ENCODE measurements at places on chromosomes 5 and 9.

DNA sequence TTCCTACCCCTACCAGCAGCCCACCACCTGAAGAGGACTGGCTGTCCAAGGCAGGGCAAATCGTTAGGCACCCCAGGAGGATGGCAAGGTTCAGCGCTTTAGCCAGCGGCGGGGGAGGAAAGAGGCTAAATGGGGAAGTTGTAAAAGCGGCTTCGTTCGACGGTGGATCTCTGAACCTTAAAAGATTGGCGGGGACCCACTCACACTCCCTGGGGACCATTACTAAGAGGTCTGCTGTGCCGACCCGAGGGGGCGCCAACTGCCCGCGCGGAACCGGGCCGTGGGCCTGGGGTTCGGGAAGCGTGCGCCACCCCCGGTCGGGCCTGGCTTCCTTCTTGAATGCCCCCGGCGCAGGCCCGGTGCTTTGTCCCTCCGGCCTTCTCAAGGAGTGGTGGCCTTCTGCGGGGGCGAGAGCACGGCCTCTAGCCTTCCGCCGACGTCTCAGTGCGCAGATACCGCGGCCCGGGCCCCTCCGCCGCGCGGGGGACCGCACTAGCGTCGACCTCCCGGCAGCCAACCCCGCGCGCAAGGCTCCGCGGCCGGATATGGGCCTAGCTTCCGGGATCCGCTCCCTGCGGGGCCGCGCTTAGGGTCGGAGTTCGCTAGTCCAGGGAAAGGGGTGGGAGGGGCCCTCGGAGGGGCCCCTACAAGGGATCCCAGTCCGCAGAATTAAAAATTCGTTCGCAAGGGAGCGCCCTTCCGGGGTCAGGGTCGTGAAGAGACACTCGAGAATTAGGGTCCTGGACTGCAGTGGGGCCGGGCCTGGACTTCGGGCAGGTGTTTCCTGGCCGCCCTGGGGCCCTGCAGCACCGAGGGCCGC, 10.5 kb downstream of the NR2F1-AS1 start:
- no peak for DNase-seq

DNA sequence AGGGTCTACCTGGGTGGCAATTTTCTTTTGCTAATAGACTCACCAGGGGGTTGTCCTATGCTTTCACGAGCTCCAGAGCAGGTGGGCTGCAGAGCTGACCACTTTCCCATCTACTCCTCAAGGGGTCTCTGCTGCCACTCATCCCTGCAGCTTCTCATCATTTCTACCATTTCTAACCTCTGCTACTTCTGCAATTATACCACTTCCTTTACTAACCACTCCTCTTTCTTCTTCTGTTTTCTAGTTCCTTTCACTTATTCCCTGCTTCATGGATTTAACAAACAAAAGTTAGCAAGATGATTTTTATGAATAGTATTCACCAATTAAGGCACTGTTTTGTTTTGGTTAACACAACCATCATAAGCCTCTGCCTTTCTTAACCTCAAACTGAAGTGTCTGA, 34.5 kb upstream of the NIPBL start:
- no peak for DNase-seq

- DNase-seq = no peak
Observed at GRCh38 chr9:87535817-87536539, 38.3 kb downstream of the DAPK1 start.

DNA sequence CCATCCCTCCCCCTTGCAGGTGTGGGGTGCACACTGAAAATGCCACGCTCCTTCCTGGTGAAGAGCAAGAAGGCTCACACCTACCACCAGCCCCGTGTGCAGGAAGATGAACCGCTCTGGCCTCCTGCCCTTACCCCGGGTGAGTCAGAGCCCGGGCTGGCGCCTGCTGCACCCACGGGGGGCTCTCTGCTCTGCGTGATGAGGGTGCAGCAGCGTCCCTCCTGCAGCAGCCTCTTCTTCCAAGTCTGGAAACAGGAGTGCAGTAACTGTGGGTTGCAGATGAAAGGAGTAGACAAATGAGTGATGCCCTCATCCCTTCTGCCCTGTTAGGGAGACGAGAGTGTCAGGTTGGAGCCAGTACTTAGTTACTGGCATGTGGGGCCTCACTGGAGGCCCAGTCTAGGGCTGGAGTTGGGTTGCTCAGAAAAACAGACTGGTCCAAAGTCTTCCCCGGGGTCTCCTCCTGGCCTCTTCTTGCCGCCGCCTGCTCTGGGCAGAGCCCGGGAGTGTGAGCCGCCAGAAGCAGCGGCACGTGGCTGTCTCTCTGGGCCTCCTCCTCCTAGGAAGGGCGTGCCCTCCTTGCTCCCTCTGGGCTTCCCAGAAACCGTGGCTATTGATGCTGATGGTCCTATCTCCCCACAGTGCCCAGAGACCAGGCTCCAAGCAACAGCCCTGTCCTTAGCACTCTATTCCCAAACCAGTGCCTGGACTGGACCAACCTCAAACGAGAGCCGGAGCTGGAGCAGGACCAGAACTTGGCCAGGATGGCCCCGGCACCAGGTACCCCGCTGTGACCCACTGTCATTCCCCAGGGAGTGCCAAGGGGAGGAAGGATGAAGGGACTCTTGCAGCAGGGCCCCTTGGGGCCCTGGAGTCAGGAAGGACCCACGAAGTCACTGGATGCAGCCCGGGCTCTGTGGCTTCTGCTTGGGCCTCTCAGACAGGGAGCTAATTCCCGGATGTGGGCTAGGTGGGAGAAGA, 8.4 kb downstream of the GFI1B start:
- no peak for DNase-seq

DNA sequence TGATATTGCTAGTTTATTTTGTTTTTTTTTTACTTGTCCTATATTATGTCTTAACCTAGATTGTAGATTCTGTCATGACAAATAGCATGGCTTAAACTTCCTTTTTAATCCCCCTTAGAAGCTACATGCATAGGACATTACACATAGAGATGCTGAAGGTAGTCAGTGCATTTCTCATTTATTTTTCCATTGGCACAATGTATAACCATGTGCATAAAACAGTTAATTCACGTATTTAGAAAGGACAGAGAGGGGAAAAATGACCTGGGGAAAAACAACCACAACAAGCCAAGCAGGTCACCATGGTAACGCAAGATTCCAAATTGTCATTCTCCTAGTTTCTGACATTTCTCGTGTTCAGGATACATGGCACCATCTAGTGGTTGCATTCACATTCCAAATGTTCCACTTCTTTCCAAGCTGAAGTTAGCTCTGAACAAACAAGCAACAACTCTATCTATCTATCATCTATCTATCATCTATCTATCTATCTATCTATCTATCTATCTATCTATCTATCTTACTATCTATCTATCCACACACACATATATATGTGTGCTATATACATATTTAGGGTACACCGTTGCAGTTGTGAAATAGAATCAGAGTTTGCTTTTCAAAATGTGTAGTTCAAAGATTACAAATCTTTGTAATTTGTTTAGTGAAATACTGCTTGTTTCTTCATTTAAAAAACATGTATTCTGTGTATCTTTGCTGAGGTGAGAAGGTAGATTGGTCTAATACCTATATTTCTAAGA, 487.2 kb upstream of the ST8SIA4 start:
- DNase-seq = no peak

- no peak for DNase-seq
Observed at GRCh38 chr5:184471-184870, 6.8 kb upstream of the LRRC14B start.

- DNase-seq = no peak
Observed at GRCh38 chr5:80921026-80921425, 39.1 kb upstream of the RASGRF2 start.

DNA sequence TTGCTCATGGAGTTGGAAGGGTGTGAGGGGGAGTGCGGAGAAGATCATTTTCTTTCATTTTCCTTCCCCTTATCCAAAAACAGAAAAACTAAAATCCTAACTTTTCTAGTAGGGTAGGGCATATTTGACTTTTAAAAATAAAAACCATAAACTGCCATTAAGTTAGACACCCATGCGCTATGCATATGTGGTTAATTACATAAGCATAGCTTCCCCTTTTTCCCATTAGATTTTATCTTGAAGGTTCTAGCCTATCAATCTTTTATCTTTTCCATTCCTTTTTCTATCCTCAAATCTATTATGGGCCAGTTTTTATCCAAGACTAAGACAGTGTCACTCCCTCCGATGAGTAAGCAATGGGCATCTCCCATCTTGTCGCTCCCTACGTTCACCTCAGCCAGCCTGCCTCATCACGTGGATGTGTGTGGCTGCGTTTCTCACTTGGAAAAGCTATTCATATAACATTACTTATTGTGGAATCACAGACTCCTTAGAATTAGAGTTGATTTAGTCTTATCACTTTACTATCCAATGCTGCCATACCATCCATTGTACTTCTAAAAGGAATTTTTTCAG, 49.2 kb downstream of the PCSK5 start:
- DNase-seq = no peak

DNA sequence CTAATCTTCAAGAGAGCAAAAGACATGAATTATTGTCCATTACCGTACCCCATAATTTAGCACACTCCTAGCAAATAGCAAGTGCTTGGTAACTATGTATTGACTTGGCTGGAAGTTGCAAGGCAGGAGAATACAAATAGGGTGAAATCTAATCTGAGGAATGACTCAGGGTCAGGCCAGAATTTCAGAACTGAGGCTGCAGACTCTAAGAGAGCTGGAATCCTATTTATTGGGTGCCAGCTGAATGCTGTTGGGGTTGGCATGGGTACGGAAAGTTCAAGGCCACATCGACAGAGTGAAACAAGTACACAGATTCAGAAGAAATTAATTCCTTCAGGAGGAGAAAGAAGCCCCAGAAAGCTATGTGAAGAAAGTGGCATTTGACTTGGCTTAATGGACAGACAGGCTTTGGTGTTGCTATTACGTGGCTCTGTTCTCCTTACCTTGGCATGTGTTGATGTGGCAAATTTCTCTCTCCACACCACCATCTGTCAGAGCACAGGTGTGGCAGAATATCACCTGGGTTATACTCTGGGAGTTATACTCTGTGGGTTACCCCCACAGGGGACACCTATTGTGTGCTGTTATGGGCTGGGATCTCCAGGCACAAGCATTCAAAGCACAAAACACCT, 20.9 kb upstream of the ASTN2 start:
- no peak for DNase-seq

DNA sequence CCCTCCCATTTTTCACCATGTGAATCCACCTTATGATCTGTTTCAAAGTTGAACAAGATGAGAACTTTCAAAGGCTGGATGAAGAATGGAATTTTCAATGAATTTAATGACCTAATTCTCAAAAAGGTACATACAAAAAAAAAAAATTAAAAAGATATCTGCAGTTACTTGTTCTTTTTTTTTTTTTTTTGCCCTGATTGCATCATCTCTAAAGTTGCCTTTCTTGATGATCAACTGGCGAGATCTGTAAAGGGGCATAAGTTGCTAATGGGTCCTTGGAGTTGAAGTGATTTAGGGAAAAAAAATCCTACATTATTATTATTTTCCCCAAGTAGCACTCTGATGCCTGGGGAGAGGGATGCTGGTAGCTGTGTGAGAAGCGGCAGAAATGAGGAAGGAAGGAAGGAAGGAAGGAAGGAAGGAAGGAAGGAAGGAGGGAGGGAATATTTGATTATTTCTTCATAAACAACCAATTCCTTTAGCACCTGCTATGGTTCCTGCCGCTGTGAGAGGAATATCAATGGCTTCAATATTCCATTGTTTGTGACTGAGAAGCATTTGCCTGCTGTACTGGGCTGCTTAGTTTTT, 48.8 kb upstream of the CD180 start:
- no peak for DNase-seq

DNA sequence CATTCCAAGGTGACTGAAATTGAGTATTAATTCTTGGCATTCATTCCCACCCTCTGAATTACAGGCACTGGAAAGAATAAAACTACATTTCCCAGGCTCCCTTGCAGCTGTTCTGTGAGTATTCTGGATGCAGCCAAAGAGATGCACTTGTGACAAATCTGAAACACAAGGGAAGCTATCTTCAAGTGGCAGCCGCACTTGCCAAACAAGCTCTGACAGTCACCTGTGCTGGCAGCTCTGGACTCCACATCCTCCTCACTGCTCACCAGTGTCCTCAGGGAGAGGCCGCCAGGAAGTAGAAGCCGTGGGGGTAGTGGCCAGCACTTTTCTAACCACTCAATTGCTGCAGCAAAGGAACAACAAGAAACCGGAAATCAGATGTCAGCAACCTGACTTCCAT, 275.0 kb downstream of the NR2F1-AS1 start:
- no peak for DNase-seq

DNA sequence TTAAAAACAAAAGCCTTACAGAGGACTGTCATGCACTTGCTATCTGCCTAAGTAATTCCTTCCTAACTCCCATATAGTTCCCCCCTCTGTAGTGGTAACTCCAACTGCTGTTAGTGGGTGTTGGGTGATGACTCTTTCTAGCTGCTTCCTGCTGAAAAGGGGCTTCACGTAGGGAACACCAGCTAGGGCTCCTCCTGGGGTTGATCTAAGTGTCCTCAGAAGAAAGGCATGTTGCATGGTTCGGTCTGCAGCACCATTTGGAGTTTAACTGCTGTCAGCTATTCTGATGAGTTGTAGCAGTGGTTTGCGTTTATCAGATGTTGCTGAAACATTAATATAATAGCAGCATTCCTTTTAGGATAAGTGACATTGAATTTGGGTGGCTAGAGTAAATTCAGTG, 281.9 kb upstream of the TUSC1 start:
- DNase-seq = no peak

- no peak for DNase-seq
Observed at GRCh38 chr5:142439207-142439860, 114.5 kb upstream of the SPRY4 start.

DNA sequence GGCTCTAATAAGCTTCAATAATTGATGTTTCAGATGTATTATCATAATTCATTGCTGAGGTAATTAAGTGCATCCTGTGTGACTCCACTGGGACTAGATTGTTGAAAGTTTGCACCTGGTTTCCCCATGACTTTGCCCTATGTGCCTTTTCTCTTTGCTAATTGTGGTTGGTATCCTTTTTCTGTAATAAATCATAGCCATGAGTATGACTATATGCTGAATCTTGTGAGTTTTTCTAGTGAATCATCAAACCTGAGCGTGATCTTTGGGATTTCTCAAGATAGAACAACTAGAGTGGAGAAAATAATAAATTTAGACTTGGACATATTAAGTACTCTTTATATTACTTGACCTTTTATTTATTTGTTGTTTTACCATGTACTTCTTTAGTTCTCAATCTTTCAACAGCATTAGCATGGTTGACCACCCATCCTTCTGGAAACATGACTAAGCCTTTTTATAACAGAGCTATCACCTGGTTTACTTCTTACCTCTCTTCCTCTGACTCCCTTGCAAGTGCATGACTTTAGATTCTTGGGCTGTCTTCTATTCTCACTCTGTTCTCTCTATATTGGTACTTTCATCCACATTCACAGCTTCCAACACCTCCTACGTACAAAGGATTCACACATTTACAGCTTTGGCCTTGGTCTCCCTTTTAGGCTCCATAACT, 239.6 kb upstream of the TAS2R1 start:
- DNase-seq = no peak

GRCh38 chr5:140341591-140341990, 4.8 kb downstream of the HBEGF start:
- no peak for DNase-seq

DNA sequence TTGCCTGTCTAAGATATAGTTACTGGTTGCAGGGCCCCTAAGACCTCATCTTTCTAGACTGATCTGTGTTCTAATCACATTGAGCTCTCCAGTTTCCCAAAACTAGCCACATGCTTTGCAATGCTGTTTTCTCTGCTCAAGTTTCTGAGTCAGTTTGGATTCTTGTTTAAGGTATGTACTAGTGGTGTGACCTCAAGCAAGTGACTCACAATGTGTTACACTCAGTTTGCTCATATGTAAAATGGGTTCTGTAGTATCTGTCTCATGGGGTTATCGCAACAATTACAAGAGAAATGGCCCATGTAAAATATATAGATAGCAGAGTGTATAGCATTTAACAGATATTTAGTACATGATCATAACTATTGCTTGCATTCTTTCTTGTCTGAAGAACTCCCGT, 153.1 kb upstream of the ELL2 start:
- DNase-seq = no peak

Data from D721Med (cell line).